Chondrocyte (in vitro differentiated cells): ENCODE measurements at places on chromosomes 13 and 19.

DNA sequence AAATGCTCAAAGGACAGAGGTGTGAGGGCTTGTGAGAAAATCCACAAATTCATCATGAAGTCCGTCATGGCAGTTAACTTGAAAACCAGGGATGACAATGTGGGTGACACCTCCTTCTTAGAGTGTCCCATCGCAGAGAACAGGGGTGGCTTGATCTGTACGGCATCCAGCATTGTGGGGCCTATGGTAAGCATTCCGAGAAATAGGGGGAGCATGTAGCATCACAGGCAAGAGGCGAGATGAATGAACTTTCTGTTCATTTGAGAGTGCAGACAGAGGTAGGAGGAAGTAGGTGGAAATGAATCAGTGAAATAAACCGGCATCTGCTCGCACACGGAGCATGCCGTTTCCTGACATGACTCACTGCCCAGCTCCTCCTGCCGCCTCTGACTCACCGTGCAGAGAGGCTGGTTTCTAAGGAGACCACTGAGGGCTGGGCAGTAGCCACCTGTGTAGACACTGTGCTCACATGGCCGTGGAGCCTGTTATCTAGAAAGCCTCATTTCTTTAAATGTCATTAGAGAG lies 339.0 kb downstream of the RFC3 start:
- no peak for DNase-seq

DNA sequence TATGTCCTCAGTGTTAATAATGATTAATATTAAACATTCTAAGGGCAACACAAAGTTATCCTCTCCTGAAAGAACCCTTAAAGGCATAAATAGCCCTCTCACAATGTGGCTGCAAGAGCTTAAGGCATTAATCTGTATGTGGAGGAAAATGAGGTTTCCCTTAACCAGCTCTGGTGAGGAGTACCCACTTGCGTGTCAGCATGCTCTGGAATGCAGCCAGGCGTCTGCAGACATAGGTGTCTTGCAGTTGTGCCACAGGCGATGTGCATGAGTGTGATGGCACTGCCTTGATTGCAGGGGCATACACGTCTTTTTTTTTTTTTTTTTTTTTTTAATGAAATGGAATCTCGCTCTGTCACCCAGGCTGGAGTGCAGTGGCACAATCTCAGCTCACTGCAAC lies 91.9 kb downstream of the RAB20 start:
- DNase-seq, result no peak

- DNase-seq, result no peak
Measured at GRCh38 chr13:32472194-32472621, 44.3 kb upstream of the N4BP2L1 start.

DNA sequence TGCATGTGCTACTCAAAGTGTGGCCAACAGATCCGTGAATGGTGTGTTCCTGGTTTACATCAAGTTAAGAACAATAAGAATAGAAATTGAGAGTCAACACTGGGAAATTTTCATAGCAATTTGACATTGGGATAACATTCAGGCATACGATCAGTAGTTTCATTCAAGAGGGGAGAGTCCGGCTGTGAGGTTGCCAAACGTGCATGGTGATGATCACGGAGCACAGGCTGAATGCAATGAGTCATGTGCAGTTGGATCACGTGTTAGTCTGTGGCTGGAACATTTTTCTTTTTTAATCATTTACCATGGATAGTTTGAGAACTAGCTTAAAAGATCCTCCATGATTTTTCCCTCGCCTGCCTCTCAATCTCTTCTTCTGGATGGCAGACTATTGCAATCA lies 2.5 kb upstream of the DCT start:
- DNase-seq, result no peak

GRCh38 chr13:42946927-42947326 lies 45.1 kb downstream of the EPSTI1 start:
- DNase-seq, result no peak

DNA sequence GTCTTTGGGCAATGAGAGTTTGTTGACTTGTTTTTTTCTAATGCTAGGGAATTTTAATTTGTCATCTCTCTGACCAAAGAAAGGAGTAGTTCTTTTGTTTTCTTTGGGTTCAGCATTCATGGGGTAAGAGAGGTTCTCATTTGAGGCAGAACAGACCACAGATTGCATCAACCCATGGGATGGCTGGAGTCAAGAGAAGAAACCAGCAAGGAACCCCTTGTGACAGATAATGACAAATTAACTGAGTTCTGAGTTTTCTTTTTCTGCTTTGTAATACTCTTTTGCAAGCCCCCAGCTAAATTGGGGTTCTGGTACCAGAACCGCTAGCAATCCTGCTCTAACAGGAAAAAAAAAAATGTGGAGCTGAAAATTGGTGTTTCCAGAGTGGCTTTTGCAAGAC lies 864.1 kb downstream of the DIAPH3 start:
- no peak for DNase-seq
